ENCODE measurements at places on chromosomes 5 and 9.

- DNase-seq: no peak
Observed at GRCh38 chr9:95057101-95057500, 260.4 kb downstream of the FANCC start.

DNA sequence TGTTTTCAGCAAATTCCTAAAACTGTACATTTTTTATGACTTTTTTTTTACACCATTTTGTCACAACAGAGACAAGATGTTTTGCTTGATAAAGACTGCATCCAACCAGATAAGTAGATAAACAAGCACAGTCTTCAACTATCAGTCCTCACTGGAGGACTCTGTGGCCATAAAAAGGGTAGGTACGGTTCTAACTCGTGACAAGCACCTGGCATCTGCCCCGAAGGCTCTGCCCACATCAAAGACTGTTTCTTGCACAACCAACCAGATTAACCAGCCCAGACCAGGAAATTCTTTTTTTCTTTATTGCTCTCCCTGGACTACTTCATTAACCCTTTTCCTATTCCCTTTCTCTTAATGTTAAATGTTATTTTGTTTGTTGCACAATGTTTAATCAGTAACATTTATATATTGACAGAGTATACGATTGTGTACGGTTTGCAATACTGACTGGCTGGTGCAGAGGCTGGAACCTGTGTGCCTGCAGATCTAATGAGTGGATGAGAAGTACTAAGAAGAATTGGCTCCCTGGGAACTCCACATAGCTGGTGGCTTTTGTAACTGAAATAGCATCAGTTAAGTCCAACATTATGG is 74.1 kb downstream of the SERINC5 start:
- no peak for DNase-seq

GRCh38 chr9:105646879-105647594 is 15.2 kb upstream of the TAL2 start:
- no peak for DNase-seq

DNA sequence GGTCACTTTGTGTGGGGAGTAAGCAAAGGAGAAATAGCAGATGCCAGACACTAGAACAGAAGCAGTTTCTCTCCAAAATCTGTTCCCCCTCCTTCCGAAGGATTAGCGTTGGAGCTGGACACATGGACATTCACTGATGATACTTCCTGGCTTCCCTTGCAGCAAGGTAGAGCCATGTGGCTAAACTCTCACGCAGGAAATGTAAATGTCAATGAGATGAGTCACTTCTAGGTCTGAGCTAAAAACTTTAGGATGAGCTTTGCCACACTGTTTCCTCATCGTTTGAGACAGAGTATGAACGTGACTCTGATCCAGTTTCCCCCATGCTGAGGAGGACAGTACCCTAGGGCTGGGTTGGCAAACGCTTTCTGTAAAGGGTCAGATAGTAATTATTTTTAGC is 5.1 kb downstream of the BHMT2 start:
- DNase-seq: peak; percentile 63

DNA sequence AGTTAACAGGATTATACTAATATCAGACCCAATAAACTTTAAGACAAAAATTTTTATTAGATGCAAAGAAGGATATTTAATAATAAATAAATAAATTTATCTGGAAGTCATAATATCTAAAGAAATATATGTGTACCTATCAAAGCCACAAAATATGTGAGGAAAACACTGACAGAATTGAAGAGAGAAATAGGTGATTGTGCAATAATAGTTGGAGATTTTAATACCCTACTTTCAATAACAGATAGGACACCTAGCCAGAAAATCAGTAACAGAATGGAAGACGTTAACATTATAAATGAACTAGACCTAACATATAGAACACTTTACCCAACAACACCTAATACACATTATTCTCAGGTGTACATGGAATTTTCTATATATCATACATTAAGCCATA is 541.4 kb upstream of the SMC2 start:
- DNase-seq: no peak

DNA sequence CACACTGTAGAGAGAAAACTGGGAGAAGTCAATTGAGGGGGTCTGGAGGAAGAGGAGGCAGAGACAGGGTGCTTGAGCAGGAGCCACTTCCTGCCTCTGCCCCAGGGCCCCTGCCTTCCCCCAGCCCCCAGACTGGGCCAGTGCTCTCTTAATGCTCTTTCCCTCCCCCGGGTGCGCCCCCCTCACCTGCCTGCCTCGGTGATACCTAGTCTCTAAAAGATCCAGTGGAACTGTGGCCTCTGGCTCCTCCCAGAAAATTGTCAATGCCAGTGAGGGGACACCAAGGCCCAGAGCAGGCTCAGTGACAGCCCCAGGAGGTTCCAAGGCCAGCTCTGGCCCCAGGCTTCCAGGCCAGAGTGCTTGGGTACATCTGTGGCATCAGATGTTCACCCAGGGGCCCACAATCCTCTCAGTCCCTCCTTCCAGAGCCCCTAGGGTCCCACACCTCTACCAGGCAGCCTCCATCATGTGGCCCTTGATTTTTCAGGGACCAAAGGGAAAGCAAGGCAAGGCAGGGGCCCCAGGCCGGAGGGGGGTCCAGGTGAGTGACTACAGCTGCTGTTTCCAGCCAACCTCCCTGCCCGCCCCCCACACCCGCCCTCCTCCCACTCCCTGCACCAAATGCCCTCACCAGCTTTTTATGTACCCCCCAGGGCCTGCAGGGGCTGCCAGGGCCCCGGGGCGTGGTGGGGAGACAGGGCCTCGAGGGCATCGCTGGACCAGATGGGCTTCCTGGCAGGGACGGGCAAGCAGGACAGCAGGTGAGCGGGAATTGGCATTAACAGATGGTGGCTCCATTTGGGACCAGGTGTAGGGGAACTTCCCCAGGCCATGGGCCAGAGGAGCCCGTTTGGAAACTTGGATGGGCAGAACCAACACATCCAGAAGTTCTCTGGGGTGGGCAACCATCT is 33.1 kb upstream of the ORM1 start:
- no peak for DNase-seq

DNA sequence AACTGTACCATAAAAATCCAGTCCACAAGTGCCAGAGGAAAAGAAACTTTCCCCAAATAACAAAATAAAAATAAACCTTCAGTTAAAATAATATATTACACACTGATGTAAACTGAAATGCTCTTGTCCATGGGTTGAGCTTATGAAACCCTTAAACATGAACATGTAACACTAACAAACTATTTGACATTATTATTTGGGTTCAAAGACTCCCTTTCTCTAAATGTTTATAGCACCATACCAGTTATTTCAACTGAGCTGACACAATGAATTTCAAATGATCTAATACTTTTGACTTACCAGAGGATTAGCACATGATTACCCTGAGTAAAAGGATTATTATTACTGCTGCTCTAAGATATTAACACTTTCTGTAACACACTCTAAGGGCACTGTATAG is 251.1 kb downstream of the BNC2 start:
- no peak for DNase-seq

GRCh38 chr5:181005791-181006190 is 17.1 kb downstream of the BTNL3 start:
- DNase-seq: no peak

GRCh38 chr9:35909274-35909673 is at the start of gene SPAAR:
Gene SPAAR (plus strand): TSS chr9:35909490. CDS start chr9:35910464, 974 bp downstream.
- DNase-seq: no peak

Data from fibroblast of skin of abdomen (primary cell).